ENCODE measurements at places on chromosomes 3 and 15.

GRCh38 chr3:159825216-159825854 is 163.3 kb upstream of the IL12A start:
- DNase-seq, result no peak

GRCh38 chr3:193553586-193553985 is 1.1 kb downstream of the ATP13A4 start:
- DNase-seq, result no peak

DNA sequence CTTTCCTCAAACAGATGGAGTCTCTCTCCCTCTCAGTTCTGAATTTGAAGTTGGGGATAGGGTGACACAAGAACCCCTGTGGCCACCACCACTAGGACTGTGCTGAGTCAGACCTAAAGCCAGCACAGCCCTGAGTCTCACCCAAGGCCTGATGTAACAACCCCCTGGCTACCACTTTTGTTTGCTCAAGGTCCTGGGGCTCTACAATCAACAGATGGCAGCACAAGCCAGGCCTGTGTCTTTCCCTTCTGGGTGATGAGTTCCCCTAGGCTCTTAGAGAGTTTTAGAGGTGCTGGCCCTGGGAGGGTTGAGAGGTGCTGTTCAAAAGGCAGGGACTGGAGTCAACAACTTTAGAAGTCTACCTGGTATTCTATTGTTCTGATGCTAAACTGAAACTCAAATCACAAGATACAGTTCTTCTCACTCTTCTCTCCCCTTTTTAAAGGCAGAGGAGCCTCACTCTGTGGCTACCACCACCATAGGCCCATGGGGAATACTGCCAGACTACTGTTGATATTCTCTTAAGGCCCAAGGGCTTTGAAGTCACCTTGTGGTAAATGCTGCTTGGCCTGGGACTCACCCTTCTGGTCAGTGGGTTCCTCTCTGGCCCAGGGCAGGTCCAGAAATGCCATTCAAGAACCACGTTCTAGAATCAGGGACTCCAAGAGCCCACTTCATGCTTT is 6.5 kb downstream of the OR5K4 start:
- no peak for DNase-seq

GRCh38 chr3:154123906-154124305 is 2.7 kb downstream of the ARHGEF26 start:
- no peak for DNase-seq

- DNase-seq, result no peak
These were observed 260.1 kb upstream of the CCDC54 start for GRCh38 chr3:107117156-107117555.
